ENCODE measurements at places on chromosomes 3 and 15.

- DNase-seq: no peak
Observed at GRCh38 chr3:45125550-45126026, 20.6 kb downstream of the CDCP1 start.

GRCh38 chr3:17044855-17045254, 160.1 kb downstream of the PLCL2 start:
- no peak for DNase-seq

- DNase-seq: no peak
Observed at GRCh38 chr15:85335193-85335942, 45.0 kb upstream of the AKAP13 start.

DNA sequence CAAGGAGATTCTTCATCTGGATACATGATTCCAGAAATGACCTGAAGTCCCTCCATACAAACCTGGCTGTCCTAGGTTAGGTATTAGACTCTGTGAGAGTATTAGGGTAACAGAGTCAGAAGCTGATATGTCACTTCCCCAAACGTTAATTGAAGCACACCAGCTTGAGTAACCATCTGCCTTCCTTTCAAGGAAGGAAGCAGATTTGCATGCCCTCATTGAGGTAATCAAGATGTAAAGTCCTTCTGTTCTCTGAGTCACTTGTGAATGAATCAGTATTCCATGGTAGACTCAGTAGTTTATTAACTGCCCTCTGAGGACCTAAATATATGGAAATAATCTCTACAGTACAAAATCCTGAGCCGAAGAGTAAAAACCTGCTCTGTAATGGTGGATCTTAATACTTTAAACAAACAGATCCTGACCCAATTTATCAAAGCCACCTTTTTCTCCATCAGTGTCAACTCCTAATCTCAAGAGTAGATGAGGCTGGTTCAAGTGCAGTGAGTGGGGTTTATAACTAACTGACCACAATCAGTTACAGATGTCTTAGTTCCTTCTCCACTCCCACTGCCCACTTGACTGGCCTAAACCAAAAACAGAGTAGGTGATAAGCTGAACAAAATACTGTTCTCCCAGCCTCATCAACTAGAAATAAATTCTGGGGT, 246.2 kb upstream of the CHRM5 start:
- DNase-seq: peak; percentile 37

DNA sequence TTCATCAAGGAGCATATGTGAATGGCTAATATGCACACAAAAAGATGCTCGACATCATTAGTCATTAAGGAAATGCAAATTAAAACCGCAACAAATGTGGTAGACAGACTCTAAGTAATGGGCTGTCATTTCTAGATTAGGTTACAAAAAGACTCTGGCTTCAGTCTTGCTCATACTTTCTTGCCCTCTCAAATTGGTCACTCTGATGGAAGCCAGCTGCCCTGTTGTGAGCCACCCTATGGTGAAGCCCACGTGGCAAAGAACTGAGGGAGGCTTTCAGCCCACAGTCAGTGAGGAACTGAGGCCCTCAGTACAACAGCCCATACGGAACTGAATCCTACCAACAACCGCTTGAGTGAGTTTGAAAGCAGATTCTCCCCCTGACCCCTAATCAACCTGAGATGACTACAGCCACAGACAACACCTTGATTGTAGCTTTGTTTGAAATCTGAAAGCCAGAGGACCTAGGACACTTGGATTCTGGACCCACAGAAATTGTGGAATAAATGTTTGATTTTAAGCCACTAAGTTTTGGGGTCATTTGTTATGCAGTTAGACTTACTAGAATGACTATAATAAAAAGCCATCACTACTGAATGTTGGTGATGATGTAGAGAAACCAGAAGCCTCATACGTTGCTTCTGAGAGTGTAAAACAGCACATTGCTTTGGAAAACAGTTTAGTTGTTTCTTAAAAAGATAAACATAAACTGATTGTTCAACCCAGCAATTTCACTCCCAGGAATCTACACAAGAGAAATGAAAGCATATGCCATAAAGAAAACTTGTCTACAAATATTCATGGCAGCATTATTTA, 45.7 kb downstream of the EHHADH start:
- no peak for DNase-seq

GRCh38 chr15:60678632-60679031, 199.7 kb upstream of the ICE2 start:
- DNase-seq: no peak

DNA sequence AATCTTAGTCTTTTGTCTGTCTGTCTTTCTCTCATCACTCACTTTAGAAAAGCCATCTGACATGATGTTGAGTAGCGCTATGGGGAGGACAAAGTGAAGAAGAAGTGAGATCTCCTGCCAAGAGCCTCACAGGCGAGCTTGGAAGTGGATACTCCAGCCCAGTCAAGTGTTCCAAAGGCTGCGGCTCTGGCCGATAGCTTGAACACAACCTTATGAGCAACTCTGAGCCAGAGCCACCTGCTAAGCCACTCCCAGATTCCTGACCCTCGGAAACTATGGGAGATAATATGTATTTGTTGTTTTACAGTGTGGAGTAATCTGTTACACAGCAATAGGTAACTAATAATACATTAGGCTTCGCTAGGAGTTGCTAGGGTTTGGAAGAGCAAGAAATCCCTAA, 76.2 kb downstream of the MB21D2 start:
- DNase-seq: no peak

DNA sequence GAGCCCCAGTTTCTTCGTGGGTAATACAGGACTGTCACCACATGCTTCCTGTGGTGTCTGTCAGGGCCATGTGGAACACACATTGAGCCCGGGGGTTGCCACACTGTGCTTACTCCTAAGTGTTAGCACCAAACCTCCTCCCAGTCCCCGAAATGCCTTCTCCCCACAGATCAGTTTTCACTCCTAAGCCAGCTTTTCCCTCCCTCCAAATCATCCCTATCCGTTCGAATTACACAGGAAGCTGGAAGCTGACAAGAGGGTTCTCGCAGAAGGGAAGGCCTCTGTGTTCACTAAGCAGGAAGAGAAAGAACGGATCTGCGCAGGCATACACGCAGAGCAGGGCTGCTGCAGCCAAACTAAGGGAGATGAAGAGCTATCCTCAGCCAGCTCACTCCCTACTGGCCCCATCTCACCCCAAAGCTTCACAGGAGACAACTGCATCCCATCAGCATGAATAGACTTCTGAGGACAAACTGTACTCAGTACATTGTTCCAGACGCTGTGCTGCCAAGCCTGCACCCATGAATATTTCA, 32.3 kb downstream of the XXYLT1 start:
- no peak for DNase-seq

GRCh38 chr3:32814361-32814760, 3.4 kb upstream of the TRIM71 start:
- no peak for DNase-seq

DNA sequence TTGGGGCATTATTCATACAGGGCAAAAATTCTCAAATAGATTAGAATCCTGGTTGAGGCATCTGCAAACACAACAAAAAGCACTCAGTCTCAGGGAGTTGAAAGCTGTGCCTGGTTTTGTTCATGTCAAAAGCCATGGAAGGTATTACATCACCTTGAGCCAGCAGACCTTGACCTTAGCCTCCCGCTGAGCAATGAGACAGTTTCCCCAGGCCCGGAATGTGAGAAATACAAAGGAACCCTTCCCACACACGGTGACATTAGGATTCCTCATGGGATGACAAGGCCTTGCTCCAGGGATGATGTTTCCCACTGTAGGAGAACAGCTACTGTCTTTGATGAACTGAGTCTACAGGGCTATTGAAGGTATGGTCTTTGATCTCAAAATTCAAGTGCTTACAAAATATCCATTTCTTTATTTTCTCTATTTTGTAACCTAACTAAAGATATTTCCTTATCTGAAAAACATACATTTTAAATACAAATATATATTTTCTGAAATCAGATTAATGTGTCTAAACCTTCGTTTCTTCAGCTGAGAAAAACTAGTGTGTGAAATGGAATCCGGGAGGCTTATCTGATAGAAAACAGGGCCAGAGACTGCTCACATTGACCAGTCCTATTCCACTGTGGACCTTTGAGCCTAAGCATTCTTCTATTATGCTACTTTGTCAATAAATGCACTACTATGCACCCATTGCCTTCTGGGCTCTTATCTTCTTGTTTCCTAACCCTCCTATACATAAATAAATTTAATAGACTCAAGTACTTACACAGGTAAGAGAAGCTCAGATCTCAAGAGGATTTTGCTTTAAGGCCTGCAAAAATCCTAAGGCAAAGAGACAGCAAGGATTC, 298.2 kb downstream of the KBTBD8 start:
- no peak for DNase-seq

- peak; percentile 75 for DNase-seq
Observed at GRCh38 chr15:74382004-74382816, 14.8 kb upstream of the CYP11A1 start.

GRCh38 chr15:83207660-83208366, at the start of gene HDGFL3:
Gene HDGFL3 (minus strand): TSS chr15:83207823. CDS start chr15:83207414, 409 bp downstream.
- DNase-seq: peak; percentile 51

- DNase-seq: no peak
Observed at GRCh38 chr3:113485161-113485609, 29.8 kb downstream of the SPICE1 start.

GRCh38 chr15:96218623-96219455, 111.7 kb upstream of the NR2F2 start:
- DNase-seq: no peak

GRCh38 chr15:22232675-22233074, 152.3 kb downstream of the OR4M2 start:
- no peak for DNase-seq

- DNase-seq: no peak
Observed at GRCh38 chr15:69751566-69751965, 298.9 kb downstream of the RPLP1 start.

DNA sequence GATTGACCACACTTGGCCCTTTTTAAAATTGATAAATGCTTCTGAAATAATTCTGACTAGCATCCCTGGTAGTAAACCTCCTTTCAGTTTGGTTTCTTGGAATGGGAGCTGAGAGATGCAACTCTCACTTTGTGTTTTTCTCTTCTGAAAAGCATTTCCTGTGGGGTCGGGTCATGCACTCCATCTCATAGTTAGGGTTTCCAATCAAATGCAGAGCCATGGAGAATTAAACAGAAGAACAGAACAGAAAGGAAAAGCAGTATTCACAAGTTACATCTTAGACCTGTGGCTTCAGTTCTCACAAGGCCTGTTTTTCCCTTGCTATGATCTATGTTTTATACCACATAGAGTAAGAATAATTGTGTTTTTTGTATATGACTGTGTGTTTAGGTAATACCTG, 39.7 kb downstream of the SENP2 start:
- no peak for DNase-seq

GRCh38 chr3:55477306-55478303, 9.5 kb downstream of the WNT5A start:
- no peak for DNase-seq

DNA sequence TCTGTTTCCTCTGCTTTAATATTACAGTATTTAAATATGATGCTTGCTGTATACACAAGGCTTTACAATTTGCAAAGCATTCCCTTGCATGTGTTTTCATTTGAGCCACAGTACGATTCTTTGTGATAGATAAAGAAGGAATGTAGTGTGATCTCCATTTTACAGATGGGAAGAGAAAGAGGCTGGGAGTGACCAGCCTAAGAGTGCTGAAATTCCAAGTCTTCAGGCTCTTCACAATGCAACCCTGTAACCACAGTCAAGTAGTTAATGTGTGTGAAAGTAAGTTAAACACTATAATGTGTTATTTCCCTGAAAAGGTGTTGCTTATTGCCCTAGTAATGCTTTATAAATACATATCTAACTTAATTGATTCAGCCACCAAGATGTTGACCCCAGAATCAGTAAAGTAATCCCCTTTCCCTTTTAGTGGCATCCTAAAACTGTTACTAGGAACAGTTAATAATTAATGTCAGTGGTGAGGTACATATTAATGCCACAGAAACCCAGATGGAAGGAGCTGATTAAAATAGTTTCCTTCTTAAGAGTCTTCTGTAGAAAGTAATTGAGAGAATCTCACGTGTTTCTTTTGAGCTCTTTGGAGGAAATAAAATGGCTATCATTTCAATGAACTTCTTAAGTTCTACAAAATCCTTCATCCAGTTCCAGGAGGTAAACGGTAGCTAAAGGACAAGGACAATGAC, 110.4 kb downstream of the IL12A start:
- no peak for DNase-seq

DNA sequence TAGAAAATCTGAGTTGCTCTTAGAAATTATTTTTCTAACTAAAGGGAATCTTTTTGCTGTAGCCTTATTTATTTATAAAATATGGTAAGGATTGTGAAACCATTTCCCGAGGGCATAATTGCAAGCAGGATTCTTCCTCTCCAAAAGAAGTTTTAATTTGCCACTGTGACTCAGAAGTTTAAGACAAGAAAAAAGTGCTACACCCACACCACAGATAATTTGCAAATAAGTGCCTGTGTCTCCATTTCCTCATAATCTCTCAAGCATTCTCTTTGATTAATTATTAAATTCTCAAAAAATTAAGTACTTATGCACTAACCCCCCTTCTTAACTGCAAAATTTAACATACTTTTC, 43.6 kb downstream of the RASA2 start:
- DNase-seq: no peak

- DNase-seq: no peak
Observed at GRCh38 chr3:57793737-57794187, 37.7 kb downstream of the SLMAP start.

DNA sequence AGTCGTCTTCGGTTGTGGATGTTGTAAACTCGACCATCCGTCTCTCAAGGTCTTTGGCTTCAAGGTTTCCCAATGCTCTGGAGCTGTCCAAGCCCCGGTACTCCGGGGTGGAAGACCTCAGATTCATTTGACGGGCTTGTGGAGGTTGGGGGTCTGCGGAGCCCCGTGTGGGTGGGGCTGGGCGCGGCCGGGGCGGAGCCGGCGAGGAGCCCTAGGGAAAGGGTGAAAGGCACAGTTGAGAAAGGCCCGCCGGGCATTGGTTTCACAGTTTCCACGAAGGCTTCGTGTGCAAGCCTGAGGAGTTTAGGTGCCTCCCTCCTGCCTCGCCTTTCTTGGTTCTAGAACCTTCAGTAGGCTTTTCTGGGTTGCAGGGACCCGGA, 360 bp upstream of the MGA start:
- DNase-seq: no peak

GRCh38 chr3:146547235-146547835, 2.9 kb upstream of the PLSCR1 start:
- no peak for DNase-seq

DNA sequence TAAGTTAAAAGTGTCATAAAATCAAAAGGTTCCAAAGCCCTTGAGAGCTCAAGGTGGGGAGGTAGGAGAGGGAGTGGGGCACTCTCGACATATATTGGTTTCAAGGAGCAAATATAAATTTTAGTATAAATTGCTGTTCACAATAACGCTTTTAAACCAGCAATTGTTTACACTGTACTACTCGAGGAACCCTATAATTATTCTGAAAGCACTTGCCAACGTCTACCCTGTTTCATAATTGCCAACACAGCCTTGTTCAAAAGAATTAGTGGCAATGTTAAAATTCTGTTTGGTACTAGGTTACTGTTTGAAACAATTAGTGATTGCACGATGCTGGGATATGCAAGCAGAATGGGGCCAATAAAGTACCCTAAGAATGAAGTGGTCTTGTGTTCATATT, 76.3 kb upstream of the ICE2 start:
- no peak for DNase-seq

- DNase-seq: no peak
Observed at GRCh38 chr3:16802389-16802788, 82.4 kb upstream of the PLCL2 start.

Measured in brain microvascular endothelial cell (primary cell).